ENCODE measurements at places on chromosomes 1 and 21. TPM values are rescaled to one million over a fixed set of nuclear protein-coding genes. Genes with fewer than 3 reads are reported as not detected.

DNA sequence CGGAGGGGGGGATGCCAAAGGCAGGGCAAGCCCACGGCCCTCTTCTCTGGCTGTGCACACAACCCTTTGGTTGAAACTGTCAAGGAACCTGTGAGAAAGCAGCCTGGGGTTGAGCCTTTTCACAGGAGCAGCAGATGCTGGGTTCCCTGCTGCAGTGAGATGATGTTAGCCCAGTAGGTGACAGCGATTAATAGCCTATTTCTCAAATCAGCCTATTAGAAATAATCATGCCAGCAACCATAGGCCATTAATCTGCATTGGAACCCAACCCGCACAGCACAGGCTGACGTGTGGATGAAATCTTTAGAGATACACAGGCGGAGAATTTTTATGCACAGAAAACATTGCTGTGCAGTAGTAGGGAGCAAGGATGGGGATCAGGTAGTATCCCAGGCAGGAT, 637.5 kb downstream of the AJAP1 start:
- DNase-seq, result no peak

DNA sequence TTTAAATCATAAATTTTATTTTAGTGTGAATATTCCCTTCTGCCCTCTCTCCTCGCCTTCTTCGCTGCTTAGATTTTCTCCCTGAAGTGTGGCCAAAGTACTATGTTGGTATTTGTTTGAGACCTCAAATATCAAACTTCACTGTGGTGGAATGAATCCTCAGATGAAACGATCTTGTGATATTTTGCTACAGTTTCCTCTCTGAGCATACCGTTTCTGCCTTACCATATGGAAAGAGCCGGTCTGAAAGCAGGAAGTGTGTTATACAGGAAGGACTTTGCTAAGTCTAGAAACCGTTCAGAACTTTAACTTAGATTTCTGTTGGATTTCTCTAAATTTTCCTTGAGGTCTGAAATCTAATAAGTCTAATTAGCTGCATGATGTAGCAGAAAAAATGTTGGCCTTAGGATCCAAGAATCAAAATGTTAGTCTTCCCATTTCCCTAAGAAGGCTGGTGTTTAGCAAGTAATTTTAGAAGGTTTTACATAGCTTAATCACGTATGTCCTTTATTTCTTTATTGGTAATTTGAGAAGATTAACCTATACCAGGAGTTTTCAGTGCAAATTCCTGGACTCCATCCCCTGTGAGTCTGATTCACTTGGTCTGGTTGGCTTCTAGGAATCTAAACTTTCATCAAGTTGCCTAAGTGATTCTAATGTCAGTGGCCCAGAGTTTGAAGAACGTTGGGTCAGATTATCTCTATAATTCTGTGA, 30.7 kb downstream of the SDCCAG8 start:
- no peak for DNase-seq

DNA sequence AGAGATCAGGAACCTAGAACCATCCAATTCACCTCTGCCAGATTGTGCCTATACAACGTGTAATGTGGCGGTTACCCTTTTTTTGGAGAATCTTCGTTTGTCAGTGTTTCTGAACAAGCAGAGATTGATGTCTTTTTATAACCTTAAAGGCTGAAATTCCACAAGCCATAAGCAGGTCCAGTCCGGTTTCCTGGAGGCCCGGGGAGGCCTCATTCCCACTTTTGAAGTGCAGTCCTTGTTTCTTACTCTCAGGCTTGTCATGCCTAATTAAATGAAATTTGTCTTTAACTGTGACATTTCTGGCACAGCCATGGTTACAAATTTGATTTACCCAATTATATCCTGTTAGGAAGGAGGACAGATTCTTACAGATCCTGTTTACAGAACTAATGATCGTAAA, 27.8 kb downstream of the ZNF362 start:
- DNase-seq, result no peak

GRCh38 chr1:162327144-162327787, 49.4 kb downstream of the SPATA46 start:
- no peak for DNase-seq

DNA sequence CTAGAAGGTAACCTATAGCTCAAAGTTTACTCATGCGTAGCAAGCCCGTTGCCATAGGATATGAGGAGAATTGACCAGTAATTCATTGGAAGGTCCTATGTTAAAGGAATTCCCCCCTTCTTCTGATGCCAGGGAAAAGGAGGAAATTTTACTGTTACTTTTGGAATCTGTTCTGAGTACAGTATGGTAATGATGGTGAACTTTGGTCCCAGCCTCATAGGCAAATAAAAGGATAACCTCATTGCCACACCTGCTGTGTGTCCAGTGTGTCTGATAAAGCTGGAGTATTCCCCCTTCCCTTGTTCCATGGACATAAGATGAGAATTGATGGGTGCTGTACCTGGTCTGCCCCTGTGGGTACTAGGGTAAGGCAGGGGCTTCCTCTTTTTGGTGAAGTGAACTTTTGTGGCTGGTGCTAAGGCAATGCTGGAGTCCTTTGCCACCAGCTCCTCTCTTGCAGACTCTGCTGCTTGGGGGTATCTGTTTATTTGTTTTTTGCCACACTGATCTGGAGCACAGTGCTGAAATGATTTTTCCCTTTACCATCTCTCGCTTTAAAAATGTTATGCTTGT, 22.2 kb downstream of the MPZ start:
- DNase-seq, result no peak

DNA sequence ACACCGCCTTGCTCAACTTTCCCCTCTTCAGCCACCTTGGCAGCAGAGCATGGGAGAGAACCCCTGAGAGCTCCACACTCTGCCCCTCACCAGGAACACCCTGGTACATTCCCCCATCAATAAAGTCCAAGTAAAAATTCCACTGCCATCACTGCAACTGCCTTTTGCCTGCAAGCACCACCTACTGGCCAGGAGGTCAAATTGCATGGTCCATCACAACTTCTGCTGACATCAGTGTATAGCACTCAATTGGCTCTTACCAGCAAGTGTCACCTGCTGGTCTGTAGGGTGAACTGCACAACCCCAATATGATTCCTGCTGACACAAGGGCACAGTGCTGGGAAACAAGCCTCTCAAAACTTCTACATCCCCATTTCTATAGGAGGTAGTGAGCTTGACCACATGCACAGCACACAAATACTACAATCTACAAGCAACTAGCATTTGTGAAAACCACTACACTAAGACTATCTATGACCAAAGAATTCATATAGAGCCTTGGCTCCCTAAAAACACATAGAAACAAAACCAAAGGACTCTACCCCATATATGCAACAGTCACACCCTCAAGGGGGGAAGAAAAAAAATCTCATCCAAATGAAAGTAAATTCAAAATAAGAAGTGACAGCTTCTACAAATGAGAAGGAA, 69.2 kb downstream of the FASLG start:
- no peak for DNase-seq

MATN1 gene
- not detected for total RNA-seq

- DNase-seq, result no peak
Measured at GRCh38 chr1:156060937-156061636, at the start of gene RAB25. RAB25 (plus strand) TSS chr1:156061160; CDS start chr1:156061401, 241 bp downstream.

CD1B gene
- total RNA-seq, result not detected

DNA sequence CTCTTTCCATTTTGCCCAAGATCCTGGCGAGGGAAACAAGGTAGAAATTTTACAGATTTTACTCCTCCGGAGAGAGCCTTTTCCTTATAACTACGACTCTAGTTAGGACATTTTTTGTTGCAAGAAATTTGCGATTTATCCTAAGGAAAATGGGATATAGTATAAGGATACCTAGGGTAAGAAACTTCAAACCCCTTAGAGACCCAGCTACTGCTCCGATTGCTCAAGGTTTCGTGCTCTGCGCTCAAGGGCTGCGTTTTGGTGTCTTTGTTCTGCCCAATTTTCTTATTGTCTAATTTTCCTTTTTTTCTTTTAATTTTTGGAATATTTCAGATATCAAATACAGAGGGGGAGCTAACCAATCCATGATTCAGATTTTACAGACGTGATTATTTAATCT, 1.5 kb downstream of the TTC3 start:
- DNase-seq, result no peak

GRCh38 chr1:40892354-40892753, 30.2 kb upstream of the CITED4 start:
- no peak for DNase-seq

DNA sequence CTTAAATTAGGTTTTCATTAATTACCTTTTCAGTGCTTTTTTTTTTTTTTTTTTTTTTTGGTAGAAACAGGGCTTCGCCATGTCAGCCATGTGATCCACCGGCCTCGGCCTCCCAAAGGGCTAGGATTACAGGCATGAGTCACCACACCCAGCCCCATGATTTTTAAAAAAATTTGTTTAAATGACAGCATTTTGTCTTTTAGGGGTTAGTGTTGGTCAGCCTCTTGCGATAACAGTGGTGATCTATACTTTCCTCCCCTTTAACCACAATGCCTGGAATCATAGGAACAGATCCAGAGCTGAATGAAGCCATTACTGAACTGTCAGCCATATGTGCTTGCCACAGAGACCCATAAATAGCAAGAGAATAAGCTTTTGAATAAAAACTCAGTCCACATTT, 73.9 kb downstream of the CACHD1 start:
- DNase-seq, result no peak

DYRK3 gene
- 2.9 TPM for total RNA-seq

C1orf53 gene
- 0.40 TPM for total RNA-seq

GRCh38 chr1:89839516-89839915, 18.7 kb downstream of the LRRC8D start:
- no peak for DNase-seq

DNA sequence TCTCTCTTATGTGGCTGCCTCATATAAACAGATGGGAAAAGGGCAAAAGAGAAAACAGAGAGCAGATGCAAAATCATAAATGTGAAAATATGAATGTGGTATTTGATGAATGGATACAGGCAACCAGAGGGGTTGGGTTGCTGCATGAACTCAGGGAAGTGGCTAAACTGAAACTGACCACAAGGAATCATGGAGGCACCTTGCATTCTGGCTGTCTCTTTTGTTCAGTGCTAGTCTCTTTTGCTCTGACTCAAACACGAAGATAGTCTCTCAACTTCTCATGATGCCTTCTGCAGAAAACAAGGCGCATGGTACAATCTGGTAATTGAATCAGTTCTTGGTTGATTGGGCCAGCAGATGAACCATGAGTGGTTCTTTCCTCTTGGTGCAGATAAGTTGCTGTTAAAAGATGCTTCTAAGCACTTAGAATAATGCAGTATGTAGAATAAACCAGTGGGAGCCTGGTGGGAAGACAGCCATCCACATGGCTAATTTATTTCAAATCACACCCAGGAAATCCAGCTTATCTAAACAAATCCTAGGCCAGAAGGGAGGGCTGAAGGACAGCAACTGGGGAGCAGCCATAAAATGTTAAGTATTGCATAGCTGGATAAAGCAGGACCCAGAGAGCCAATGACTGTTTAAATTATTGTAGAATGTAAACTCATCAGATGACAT, 64.2 kb downstream of the HLX start:
- no peak for DNase-seq

- no peak for DNase-seq
Measured at GRCh38 chr1:84010136-84010535, 11.2 kb upstream of the TTLL7 start.

GRCh38 chr21:42218836-42219605, at the start of gene ABCG1:
ABCG1 (plus strand) TSS chr21:42219140; CDS start chr21:42219263, 123 bp downstream.
- no peak for DNase-seq

GRIK1 gene
- not detected for total RNA-seq

DNA sequence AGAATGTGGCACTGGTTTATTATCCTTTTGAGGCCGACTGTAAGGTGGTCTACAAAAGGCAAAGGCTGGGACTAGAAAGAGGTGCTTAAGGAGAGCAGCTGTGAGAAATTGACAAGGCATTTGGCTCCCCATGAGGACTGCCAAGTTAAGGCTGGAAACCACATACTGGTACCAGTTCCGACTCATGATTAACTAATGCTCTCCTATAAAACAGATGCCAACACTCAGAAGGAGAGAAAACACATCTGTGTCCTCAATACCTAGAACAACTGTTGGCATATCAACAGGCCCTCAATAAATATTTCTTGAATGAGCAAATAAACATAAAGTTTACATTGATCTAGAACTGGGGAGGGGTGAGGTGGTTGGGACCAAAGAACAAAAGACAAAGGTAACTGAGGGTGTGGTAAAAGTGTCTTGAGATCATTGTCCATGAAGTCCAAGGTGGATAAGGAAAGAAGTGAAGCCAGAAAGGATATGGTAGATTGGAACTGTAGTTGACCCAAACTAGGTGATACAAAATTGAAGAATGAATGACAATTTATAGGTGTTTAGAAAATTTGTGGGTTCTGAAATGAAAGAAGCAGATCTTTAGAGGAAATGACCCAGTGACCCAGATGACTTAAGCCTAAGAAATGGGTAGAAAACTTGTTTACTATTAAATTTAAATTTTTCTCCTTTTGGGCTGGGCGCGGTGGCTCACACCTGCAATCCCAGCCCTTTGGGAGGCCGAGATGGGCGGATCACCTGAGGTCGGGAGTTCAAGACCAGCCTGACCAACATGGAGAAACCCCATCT, 16.9 kb upstream of the MCL1 start:
- DNase-seq, result no peak

- DNase-seq, result no peak
Measured at GRCh38 chr1:24491577-24492360, 10.9 kb upstream of the RCAN3 start.

- no peak for DNase-seq
Measured at GRCh38 chr1:54728027-54728426, 12.4 kb downstream of the TTC4 start.

- DNase-seq, result peak; percentile 10
Measured at GRCh38 chr1:174769961-174770549, 229.7 kb upstream of the CACYBP start.

GRCh38 chr1:171418546-171418945, 66.8 kb upstream of the PRRC2C start:
- no peak for DNase-seq

GRCh38 chr1:23996700-23997229, 16.6 kb upstream of the SRSF10 start:
- DNase-seq, result no peak

GRCh38 chr1:167973832-167974231, 37.0 kb upstream of the MPC2 start:
- DNase-seq, result no peak

- DNase-seq, result no peak
Measured at GRCh38 chr1:20339811-20340457, 49.3 kb downstream of the VWA5B1 start.

DNA sequence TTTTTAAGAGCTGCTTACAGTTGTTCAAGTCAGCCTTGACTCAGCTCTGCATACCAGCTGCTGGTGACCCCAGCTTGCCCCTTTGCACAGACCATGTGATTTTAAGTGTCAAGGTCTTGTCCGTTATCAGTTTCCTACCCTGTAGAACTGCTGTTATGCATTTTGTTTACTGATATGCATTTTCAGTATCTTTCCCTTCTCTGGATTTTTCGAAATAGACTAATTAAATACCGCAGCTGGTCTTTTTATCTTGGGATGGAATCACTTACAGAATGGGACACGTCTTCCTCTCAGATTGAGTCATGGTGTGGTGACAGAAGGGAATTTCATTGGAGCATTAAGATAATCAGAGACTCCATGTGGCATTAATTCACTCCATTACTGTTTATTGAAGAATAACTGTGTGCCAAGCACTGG, 145.6 kb downstream of the FMN2 start:
- DNase-seq, result no peak

NDUFS2 gene
- total RNA-seq, result 104 TPM

All from epithelial cell of proximal tubule (primary cell).